Head of caudate nucleus (tissue), 42 donors: ENCODE measurements at places on chromosomes 5 and 9.

GRCh38 chr5:170701334-170701733 lies 82.2 kb upstream of the GABRP start:
- no peak for DNase-seq

GRCh38 chr5:74786851-74787250 lies 19.8 kb downstream of the NSA2 start:
- no peak for DNase-seq

DNA sequence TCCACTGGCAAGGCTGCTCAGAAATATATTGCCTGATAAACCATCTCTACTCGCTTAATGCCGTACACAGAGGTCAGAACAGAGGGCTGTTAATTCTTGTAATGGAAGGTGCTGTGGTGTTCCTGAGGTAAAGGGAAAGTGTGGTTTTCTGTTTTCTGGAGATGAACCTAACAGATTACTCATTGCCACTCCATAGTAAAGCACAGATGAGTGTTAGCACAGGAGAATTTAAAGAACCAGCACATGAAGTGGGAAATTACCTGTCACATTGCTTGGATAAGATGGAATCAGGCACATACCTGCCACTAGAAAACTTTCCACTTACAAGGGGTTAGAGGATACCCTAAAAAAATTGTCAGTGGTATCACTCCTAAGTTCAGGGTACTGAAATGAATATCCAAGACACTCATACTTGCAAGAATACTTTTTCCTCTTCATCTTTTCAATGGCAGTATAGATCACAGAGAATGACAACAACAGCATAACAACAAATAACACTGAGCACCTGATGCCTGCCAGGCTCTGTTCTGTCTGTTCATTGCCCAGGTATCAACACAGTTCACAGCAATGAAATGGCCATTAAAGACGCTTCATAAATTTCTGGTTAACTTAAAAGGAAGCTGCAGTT lies 152.9 kb upstream of the GNA14 start:
- DNase-seq, result no peak

GRCh38 chr5:176883700-176884570 lies 15.2 kb downstream of the HK3 start:
- DNase-seq, result no peak

DNA sequence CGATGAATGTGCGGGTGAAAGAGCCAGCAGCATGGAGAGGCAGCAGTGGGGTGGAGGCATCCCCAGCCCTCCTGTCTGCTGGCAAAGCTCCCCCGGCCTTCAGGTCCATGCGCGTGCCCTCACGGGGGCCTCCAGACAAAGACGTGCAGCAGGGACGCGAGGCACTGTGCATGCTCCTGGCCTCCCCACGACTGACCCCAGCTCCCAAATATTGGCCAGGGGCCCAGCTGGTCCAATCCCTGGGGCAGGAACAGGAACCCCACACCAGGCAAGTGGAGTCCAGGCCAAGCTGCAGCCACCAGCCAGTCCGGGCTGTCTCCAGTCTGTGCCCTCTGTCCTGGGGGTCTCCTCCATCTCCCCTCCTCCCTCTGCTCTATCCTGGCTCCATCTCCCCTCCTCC lies 33.5 kb upstream of the LRRC14B start:
- DNase-seq, result no peak

DNA sequence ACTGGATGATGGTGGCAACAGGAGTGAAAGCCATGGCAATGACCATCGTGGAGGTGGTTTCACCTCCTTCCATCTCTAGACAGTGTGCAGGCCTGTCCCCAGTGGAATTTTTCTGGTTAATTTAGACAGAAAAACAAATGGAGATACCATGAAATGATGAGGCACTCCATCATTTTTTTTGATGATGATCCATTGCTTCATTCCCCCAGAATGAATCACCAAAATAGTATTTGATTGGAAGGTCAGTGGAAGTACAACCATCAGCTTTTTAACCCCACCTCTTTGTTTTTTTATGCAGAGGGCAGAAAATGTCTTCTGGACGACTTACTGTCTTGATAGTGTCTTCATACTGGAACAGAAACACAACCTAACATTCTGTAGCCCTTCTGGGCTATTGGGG lies 42.6 kb upstream of the ADRA1B start:
- no peak for DNase-seq

DNA sequence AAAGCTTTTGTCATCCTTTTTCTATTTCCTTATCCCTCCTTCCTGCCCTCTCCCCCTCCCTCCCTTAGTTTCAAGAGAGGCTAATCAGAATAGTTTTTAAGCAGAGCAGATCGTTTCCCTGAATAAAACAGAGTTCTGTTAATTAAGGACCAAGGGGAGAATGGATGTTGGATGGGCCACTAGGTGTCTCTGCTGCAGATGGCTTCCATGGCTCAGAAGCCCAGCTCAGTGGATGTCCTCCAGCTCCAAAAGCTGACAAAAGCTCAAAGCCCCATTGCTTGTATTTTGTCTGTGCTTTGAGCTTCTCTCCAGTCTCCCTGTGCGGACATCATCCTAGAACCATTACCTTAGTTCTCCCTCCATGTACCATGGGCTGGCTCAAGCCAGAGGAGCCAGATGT lies 21.0 kb upstream of the NPR3 start:
- DNase-seq, result no peak

DNA sequence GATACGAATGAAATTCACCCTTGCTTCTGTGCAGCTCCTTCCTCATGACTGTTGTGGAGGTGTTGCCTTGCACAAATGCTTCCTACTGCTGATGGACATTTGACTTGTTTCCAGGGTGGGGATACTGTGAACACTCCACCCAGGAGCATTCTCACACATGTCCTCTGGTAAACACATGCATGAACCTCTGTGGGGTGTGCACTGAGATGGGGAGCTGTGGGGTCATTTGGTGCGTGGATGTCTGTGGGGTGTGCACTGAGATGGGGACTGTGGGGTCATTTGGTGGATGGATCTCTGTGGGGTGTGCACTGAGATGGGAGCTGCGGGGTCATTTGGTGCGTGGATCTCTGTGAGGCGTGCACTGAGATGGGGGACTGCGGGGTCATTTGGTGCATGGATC lies 72.9 kb upstream of the IRX4 start:
- no peak for DNase-seq

DNA sequence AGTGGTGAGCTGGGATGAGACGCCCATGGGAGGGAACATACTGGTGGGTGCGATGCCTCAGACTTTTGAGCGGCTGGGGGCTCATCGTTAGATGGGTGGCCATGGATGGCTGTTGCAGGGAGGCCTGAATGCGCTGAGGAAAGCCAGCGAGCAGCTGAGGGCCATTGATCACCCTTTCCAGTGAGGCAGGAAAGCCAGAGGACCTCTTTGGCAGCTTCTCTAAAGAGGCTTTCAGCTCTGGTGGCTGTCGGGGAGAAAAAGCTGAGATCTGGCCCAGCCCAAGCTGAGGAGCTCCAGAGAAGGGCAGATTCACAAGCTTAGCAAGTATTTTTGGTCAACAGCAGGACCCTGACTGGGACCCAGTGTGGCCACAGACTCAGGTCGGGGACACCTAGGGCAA lies 13.3 kb upstream of the VAV2 start:
- no peak for DNase-seq

DNA sequence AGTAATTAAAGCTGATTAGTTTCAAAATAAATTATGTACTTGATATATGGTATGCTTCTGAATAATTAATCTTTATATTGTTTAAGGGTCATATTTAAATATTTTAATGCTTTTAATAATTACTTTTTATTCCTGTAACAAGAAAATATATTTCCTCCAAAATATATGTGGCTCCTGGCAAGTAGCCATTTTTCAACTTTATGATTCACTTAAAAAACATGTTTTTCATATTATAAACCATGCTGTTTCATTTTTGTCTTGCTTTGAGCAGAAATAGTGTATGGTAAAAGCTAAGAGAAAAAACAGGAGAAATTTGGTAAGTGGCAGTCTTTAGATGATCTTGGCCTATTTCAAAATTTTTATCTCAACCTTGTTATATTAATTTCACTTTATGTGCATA lies 14.6 kb downstream of the SPATA9 start:
- DNase-seq, result no peak

GRCh38 chr5:91106842-91107511 lies 276.1 kb downstream of the ARRDC3 start:
- DNase-seq, result no peak

- no peak for DNase-seq
Measured at GRCh38 chr5:213803-214395, 4.1 kb downstream of the CCDC127 start.
